Left lobe of liver (tissue), 2 donors: ENCODE measurements at places on chromosomes 4 and X. TPM values are rescaled to one million over a fixed set of nuclear protein-coding genes. Genes with fewer than 3 reads are reported as not detected.

DNA sequence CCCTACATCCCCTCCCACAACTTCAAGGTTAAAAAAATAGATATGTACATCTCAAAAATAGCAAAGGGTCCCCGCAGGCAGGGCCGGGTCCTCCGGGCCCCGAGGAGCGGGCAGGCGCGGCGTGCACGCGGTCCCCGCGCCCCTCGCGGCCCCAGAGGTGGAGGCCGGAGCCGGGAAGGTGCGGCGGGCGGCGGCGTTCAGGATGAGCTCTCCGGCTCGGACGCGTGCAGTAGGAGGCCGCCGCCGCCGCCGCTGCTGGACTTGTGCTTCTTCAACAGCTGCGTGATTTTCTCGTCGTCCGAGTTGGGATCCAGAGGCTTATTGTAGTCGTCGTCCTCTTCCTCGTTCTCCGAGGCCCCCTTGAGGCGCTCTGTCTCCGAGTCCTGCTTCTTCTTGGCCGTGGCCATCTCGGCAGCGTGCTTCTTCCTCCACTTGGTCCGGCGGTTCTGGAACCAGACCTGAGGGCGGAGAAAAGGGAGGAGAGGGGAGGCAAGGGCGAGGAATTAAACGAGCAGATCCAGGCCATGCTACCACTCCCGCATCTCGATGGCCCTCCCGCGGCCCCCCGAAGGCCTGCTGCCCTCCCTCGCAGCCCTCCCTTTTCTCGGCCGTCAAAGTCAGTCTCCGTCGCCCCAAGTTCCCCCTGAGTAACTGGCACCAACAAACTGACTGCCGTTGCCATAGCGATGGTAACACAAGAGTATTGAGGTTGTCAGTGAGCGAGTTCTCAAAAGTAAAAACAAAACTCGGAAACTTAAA is 5.8 kb downstream of the NKX6-1 start:
- no peak for DNase-seq

- DNase-seq: no peak
Observed at GRCh38 chrX:72536542-72536941, 36.1 kb downstream of the HDAC8 start.

- no peak for DNase-seq
Observed at GRCh38 chr4:1407657-1408333, 1.6 kb upstream of the NKX1-1 start.

GRCh38 chr4:113978561-113979147 is 793 bp downstream of the ARSJ start:
- DNase-seq: no peak

- DNase-seq: no peak
Observed at GRCh38 chr4:109365939-109366338, 63.5 kb upstream of the COL25A1 start.

DNA sequence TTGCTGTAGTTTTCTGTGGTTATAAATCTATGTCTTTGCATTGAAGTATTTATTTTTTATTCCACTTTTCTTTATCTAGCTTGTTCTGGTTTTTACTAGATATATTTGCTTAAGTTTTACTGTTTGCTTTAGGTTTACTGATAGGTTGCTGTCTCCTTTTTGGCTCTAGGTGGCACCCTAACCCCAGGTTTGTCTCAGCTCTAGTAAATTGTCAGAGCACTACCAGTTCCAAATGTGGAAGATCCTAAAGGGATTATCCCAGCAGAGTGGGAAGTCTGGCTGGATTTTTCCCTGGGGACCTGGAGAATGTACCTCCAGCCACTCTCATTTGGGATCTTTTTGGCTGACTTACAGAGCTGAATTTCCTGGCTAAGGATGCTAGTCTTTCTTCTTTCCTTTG is 106.1 kb downstream of the PBDC1 start:
- peak; percentile 44 for DNase-seq

DNA sequence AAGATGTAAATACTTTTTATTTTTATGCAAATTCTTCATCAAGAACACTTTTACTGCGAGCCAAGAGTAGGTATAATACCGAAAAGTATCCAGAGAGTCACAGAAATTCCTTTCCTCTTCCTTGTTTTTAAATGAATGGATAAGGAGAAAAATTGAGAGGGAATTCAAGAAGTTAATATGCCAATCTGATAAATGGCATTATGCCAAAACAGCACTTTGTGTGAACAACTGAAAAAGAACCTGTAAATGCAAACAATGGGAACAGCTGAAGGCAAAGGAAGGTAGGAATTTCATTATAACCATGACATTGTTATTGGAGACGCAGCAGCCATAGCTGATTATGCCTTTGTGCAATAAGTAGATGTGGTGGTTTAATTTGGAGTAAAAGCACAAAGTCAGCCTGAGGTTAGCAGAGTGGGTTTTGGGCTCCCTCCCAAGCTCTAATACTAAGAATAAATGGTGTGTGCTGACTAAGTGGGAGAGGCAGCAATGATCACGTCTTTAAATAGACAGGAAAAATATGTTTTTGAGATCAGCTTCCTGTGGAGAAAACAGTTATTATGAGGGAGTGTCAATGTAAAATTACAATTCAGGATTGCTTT is 209.8 kb upstream of the NDST4 start:
- no peak for DNase-seq

- DNase-seq: no peak
Observed at GRCh38 chrX:46754036-46754435, 4.9 kb downstream of the SLC9A7 start.

- no peak for DNase-seq
Observed at GRCh38 chr4:26199596-26199995, 121.2 kb upstream of the RBPJ start.

GRCh38 chrX:108053218-108053617 is 8.4 kb downstream of the VSIG1 start:
- DNase-seq: no peak

- DNase-seq: no peak
Observed at GRCh38 chr4:127622921-127623796, 9.6 kb upstream of the INTU start.

DNA sequence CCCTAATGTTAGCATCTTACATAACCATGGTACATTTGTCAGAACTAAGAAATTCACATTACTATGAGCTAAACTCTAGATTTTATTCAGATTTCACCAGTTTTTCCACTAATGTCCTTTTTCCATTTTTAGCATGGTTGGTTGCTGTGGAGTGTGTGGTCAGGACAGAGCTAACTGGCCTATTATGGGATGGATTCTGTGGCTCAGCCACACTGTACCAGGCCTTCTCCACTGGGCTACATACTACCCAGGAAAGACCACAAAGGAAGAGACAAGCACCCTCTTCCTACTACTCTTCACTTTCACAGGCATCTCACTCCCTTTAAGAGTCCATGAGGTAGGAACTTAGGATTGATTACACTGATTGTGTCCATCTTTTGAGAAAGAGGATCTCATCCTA is 67.4 kb downstream of the ZNF827 start:
- DNase-seq: no peak

DNA sequence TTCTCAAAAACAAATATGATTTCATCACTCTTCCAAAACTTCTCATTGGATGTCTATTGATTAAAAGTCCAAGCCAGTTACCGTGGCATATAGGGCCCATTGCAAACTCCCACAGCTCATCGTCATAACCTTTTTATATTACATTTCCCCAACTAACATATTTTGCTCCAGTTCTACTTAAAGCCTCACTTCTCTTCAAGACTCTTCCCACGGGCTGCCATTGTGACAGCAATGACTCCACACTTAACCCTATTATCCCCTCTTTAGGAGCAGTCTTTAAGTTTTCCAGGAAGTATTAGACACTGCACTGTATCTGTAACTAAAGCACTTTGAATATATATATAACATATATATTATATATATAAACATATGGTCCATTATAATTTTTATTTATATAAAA is 44.5 kb downstream of the DTHD1 start:
- no peak for DNase-seq

DNA sequence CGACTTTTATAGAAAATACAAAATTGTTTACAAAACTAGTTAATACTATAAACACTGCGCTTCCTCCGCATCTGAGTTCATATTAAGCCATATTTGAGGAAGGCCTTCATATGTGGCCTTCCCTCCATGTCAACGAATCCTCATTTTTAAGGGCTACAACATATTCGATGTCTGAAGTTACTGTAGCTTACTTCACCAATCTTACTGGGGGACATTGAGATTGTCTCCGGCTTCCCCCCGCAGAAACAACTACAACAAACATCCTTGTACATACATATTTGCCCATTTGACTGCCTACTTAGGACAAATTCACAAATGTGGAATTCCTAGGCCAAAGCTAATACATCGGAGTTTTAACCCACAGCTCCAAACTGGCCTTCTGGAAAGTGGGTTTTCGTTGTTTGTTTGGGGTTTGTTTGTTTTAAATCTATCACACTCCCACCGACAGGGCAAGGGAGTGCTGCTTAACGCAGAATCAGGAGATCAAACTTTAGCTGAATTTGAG is 581 bp upstream of the FAM114A1 start:
- no peak for DNase-seq

GRCh38 chr4:145890689-145891088 is 47.9 kb downstream of the ZNF827 start:
- no peak for DNase-seq

DNA sequence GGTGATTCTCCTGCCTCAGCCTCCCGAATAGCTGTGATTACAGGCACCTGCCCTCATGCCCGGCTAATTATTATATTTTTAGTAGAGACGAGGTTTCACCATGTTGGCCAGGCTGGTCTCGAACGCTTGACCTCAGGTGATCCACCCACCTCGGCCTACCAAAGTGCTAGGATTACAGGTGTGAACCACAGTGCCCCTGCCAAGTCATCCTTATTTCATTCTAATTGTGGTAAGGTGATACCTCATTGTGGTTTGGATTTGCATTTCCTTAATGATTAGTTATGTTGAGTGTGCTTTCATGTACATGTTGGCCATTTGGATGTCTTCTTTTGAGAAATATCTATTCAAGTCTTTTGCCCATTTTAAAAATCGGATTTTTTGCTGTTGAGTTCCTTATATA is 93.0 kb downstream of the USP9X start:
- DNase-seq: no peak

- DNase-seq: no peak
Observed at GRCh38 chrX:72002875-72003274, 92.2 kb downstream of the NHSL2 start.

DNA sequence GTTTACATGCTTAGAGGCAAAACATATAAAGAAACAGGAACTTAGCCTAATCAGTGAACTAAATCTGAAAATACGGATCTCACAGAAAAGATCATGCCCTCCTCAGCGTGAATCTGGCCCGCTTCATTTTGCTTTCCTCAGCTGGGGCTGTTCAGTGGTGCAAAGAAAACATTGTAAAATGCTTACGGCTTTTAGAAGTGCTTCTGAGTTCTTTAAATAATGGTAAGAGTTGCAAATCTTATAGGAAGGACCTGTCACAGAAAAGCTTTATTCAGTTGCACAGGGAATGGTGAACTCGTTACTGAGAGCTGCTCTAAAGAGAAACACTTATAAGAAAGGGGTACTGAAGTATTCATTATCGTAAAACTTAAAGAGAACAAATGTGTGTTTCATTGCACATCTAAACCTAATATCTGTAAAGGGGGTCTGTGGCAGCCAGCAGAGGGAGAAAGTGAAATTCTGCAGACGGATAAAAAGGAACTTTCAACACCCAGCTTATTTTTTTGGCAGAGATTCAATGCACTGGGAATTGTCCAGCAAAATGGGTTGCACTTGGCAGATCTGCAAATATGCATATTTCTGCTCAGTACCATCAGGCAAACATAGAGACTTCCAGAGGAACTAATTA is 139.2 kb upstream of the ANK2 start:
- DNase-seq: peak; percentile 48

DNA sequence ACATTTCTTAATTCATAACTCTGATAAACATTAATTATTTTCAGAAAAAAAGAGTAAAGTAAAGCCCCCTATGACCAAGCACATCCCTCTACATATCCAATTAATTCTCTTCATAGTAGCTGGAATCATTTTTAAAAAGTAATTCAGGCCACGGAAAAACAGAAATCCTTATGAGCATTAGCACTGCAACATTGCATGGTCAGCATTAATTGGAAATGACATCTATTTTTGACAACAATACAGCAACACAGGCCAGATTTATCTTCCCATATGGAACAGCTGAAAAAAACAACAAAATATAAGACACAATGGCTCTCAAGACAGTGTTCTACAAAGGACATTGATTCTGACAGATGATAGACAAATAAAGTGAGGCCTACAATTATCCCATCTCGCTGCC is 236.6 kb downstream of the TMA16 start:
- no peak for DNase-seq

- no peak for DNase-seq
Observed at GRCh38 chrX:68045008-68045577, 388.2 kb downstream of the OPHN1 start.

- DNase-seq: no peak
Observed at GRCh38 chr4:152075253-152075928, 314.6 kb upstream of the GATB start.

- no peak for DNase-seq
Observed at GRCh38 chrX:71653344-71653743, 14.0 kb upstream of the LOC101059915 start.

DNA sequence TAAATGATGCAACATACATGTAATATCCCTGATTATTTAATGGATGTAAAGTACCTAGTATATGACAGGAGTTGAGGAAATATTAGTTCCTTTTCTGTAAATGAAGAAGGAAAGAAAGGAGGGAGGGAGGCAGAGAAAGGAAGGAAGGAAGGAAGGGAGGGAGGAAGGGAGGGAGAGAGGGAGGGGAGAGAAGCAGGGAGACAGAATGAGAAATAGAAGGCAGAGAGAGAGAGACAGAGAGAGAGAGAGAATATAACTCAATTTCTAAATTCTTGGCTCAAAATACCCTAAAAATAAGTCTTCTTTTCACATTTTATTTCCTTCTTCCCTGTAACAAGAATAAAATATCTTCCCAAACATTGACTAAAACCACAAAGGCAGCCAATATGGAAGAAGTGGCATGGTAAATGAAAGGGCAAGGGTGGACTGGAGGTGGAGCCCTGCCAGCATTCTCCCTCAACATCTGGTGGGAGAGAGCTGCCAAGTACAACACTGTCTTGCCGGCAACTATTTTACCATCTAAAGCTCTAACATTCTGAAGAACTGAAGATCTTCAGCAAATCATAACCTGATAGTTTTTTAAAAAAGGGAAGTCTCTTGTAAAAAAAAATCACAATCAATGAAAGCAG is 245.1 kb downstream of the PPP3CA start:
- no peak for DNase-seq

DNA sequence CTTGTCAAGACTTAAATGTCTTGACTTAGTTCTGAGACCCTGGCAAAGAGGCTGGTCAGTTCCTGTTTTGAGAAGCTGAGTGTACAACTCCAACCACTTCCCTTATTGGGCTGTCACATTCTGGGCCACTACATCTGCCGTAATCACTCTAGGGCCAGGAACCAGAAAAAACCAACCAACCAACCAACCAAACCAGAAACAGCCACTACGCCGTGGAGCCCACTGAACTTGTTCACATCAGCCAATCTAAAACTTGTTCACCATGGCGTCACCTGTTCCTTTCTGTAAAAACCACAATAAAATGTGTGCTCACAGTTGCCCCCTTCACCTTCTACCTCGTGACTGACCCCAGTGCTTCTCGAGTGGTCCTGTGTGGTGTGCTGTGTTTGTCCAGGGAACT is 107.3 kb downstream of the JADE1 start:
- no peak for DNase-seq

GRCh38 chr4:89314291-89314690 is 6.7 kb upstream of the GPRIN3 start:
- no peak for DNase-seq

Gene EGF
- total RNA-seq: 0.15 TPM

Gene NPY2R
- not detected for total RNA-seq

Gene IRS4
- total RNA-seq: not detected

Gene STAP1
- total RNA-seq: not detected

Gene FOXR2
- not detected for total RNA-seq

Gene CD40LG
- total RNA-seq: 0.15 TPM

Gene OPN1MW2
- not detected for total RNA-seq

Gene NSDHL
- total RNA-seq: 22.0 TPM

Gene NAP1L3
- total RNA-seq: 0.30 TPM

Gene TASL
- total RNA-seq: 0.48 TPM
